Smooth muscle cell of the brain vasculature (primary cell): ENCODE measurements at places on chromosomes 7 and 10.

DNA sequence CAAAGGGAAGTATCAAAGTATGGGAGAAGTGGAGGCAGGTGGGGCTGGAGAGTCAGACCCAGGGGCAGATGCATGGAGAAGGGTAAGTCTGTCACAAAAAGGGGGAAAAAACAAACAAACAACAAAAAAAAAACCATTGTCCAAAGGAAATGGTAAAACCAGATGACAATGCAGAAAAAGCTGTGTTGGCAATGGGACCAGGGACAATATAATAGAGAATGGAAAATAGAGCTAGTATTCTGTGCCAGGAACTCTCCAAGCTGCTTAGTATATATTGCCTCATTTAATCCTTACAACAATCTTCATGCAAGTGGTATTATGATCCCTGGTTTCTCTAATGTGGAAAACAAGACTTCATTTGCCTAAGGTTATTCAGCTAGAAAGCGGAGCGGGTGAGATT, 13.1 kb upstream of the KDM7A start:
- DNase-seq = no peak

DNA sequence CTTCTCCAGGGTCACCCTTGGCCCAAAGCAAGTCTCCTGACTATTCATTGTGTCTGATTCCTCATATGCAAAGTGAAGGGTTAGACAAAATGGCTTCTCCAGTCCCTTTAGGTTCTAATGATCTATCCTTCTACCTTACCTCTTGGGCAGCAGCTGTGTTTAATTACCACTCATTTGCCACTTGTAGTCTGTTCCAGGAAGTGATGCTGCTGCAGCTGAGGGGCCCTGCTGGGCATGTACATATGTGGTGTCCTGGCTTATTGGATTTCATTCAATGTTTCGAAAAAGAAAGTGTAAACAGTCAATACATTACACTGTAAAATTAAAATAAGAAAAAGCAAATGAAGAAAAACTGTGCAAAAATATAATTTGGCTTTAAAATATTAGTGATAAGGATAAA, 36.6 kb downstream of the SCIN start:
- no peak for DNase-seq

- no peak for DNase-seq
Measured at GRCh38 chr7:128673571-128673970, 1.5 kb downstream of the GARIN1A start.

DNA sequence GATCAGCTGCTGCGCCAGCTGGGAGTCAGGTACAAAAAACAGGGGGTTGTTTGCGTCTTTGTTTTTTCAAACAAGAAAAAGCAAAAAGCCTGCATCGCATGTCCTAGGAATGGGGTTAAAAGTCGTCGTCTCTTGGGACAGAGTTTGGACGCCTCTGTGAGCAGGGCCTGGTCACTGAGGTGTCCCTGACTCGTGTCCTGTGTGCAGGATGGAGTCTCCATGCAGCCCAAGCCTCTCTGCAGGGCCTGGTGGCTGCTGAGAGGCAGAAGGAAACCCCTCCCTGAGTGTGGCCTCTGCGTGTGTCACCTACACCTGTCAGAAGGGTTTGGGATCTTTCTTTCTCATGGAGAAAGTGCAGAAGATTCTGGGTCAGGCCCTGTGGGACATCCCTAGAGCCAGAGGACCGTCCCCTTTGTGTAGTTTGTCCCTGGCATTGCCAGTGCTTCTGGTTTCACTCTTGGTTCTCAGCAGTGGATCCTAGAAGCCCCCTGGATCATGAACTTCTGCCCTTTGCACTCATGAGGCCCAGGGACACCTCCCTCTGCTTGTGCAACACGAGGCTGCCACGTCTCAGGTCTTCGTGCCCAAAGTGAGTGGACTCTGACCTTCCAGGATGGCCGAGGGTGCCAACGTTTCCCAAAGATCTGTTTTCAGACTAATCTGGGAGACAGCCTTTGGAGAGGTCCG, 75.0 kb downstream of the PRKAG2 start:
- no peak for DNase-seq

GRCh38 chr10:104122225-104123107, 495 bp downstream of the SFR1 start:
- DNase-seq = no peak

DNA sequence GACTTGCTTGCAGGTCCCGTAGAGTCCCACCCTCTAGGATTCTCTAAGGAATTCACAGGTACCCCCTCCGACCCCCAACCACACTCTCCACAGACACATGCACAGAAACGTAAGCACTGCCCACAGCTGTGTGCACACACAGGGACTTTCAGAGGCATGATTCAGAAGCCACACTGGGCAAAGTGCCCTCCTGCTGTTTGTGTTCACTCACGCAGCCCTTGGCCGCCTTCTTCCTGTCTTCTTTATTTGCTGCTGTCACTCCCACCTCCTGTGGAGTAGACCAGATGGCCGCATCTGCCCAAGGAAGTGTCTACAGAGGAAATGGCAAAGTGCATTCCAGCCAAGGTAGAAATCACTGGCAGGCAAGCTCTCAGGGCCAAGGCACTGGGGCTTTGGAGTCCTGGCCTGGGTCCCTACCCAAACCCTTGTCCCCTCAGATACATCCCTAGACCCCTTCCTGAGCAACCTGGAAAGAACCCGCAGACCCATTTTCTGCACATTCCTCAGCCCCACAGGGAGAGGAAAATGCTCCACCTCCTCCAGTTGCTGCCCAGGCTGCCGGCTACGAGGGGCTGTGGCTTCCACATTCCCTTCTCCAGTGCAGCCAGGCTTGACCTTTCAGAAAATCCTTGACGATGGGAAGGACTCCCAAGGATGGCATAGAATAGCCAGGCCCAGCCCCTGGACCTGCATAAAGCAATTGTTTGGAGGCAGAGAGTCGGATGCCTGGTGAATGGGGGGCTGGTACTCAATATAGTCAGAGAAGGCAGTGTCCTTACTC, 21.6 kb upstream of the GIMAP8 start:
- peak; percentile 46 for DNase-seq

DNA sequence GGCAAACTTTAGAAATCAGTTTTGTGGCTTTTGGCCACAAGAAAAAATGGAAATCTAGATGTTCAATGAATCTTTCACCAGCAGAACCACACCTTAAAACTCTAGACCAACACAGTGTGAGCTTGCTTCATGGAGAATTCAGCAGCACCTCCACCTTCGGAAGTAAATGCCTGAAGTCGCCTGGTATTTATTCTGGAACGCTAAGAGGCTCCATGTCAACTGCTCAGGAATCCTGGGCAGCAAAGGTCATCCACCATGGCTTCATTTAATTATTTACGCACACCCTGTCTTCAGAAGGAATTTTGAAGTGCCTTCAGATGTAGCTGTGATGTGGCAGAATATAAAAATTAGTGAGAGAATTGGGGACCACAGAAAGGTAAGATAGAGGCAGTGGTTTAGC, 167.7 kb downstream of the GFRA1 start:
- DNase-seq = no peak

GRCh38 chr7:55152516-55152915, 133.7 kb downstream of the EGFR start:
- no peak for DNase-seq

DNA sequence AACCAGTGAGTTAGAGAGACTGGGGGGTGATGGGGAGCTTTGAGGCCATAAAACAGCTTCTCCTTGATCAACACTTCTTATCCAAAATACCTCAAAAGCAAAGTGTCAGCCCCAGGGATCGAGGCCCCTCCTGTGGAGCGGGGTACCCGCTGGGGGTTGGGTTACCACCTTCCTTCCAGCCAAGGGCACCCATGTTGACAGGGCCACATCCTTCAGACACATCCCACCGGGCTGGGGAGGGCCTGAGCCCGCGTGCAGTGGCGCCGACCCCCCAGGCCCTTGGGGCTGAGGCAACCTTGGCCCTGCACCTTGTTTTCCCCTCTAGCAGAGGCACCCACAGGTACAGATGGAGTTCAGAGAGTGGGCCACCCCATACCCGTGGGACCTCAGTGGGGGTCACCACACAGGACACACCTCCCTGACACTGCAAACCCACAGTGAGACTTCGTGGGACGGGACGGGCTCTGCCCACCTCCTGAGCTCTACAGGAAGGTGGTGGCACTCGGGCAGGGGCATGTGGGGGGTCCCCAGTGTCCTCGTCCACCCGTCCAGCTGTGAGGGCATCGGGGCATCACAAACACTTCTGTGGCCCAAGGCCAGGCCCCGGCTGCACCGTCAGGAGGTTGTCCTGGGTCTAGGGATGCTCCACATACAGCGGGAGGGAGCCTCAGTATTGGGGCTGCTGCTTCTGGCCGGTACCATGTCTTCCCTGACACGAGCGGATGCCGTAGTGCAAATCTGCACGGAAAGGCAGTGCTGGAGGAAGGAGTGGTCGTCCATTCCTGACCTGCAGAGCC, 10.7 kb downstream of the DPYSL4 start:
- no peak for DNase-seq

DNA sequence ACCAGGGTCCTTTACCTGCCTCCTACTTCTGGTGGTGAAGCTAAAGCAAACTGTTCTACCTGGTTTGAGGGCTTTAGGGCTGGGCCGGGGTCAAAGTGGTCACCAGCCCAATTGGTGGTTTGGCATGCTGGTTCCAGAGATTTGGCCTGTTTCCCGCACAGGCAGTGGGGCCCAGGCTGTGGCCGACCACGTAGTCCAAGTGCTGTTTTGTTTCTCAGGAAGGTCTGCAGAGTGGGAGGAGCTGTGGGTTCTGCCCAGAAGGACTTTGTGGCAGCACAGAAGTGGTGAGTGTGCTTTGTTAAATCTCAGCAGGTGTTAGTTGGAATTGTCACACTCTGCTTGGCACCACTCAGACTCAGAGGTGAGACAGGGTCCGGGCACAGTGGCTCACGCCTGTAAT, 85.8 kb downstream of the MKX start:
- DNase-seq = no peak

DNA sequence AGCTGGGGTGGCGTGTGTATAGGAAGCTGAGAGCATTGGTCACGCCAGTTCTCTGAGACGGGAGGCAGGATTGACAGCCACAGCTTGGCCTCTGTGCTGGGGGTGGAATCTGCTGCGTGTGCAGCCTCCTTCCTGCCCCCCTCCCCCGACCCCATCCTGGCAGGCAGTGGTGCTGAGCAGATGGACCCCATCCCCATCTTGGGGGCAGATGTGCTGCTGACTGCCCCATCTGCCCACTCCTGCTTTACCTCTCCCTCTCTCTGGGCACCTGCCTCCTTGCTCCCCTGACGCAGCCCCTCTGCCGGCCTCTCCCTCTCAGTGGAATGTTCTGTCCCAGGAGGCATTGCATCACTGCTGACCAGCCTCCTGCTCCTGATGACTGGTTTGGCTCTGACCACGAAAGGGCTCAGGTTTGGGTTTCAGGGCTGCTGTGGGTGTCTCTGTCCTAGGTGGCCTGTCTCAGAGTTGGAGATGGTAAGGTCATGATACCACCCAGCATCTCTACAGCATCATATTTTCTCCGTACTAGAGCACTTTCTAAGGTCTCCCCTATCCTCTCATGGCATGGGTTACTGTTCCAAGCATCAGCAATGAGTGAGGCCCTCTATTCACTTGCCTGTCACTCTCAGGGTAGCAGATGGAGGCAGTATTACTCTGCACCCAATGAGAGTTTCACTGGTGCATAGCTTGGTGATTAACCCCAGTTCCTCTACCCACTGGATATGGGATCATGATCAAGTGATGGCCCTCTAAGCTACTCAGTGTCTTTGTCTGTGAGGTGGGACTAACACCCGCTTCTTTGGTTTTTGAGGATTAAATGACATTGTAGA, 81.9 kb downstream of the RBM20 start:
- no peak for DNase-seq

DNA sequence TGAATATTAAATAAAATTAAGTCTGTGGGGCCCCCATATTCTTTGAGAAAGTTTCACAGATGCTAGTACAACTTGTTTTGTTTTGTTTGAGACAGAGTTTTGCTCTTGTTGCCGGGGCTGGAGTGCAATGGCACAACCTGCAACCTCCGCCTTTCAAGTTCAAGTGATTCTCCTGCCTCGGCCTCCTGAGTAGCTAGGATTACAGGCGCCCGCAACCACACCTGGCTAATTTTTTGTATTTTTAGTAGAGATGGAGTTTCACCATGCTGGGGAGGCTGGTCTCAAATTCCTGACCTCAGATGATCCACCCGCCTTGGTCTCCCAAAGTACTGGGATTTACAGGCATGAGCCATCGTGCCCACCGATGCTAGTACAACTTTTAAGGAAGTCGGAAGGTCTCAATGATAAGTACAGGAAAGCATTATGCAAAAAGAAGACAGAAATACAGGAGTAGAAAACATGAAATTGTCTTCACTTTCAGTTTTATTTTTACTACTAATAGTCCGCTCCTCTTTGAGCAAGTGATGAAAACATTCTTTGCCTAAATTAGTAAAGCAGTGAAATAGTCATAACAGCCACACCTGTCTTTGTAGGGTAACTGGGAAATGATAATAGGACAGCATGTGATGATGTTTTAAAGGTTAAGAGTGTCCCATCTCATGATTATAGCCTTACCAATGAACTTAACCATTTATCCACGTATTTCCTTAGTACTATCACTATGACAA, 147.5 kb downstream of the SEMA3D start:
- no peak for DNase-seq

DNA sequence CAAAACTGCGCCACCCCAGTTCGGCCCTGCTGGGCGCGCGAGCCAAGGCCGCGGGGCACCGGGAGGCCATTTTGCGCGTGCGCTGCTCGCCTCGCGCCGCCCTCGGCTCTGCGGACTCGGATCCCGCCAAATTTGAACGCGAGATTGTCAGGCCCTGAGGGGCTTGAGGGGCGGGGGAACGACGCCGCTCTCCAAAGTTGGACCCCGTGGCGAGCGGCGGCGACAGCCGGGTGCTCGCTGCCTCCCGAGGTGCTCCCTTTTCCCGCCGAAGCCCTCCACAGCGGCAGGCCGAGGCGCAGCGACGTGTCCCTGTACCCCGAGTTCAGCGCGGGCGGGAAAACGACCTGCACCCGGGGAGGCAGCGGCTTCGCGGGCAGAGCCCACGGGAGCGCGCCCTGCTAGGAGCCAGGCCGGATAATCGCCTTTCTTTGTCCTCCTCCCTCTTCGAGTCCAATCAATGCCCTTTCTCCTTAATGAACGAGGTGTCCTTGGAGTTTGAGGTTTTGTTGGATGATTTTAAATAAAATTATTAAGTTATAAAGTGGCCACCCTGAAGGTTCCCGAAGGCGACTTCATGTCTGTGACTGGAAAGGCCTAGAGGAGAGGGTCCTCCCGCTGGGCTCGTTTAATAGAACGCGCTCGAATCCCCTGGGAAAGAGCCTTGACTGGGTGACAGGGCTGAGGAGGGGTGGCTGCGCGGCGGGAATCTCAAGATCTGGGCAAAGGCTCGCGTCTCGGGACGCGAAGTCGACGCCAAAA, 10.7 kb upstream of the SPAG6 start:
- no peak for DNase-seq

DNA sequence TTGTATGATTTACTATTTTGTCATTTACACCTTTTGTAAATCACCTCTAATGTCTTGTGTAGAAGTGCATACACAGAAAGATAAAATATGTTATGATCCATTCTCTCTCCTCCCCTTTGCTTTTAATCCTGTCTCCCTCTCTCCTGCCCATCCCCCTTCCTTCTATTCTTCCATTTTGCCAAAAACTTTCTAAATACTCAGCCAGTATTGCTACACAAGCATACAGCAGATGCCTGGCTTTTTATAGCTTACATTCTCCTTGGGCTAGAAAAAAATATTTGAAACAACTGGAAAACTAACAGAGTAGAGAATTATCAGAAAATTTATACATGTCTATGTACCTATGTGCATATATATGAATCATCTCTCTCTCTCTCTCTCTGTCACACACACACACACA, 308.7 kb upstream of the BMPER start:
- DNase-seq = no peak
